ENCODE measurements at places on chromosomes 7 and 10. TPM values are rescaled to one million over a fixed set of nuclear protein-coding genes. Genes with fewer than 3 reads are reported as not detected.
A peak's percentile ranks its signal among the peaks of the same experiment; 100 is the strongest.

GRCh38 chr7:140696024-140696679 lies 356 bp upstream of the NDUFB2 start:
- DNase-seq: peak; percentile 95

Gene TRIM8
- total RNA-seq: 11.7 TPM

Gene AQP1
- 0.03 TPM for total RNA-seq

Gene CUZD1
- total RNA-seq: not detected

- no peak for DNase-seq
Measured at GRCh38 chr10:71973777-71974488, 9.7 kb downstream of the CHST3 start.

Gene GIMAP7
- not detected for total RNA-seq

Gene ACHE
- 1.8 TPM for total RNA-seq

GRCh38 chr7:1087952-1088920 lies at the start of gene GPER1:
TSS of gene GPER1 (plus strand) at chr7:1088113. CDS start at chr7:1091729, 3,616 bp downstream.
- peak; percentile 14 for DNase-seq

DNA sequence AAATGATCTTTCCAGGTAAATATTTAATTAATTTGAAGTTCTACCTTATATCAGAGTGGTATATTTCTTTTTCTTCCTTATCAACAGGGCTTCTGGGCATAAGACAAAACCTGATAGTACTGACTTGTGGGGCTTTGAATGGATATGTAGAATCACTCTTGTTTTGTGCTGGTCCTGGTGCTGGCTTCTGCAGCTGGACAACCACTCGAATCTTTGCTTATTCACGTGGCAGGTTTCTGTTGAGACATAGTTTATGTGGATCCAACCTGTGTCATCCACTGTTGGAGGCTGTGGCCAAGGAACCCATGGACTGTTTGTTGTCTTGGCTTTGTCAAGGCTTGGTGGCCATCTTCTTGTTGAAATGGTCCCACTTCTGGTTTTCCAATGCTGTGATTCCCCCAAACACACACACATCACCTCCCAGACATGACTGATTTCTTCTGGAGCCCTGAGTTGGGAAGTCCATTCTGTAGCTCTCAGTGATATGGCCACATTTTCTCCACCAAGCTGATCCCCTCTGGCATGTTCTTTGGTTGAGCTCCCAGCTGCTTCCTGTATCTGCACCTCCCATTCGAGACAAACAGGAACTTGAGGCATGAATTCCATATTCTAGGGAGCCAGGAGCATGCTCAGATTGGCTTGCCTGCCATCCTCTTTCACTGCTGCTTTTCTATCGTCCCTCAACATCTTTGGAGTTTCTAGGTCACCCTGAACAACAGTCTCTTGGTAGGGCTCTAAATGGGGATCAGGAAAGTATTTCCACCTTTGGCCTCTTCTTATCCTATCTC lies 19.5 kb downstream of the TAS2R41 start:
- no peak for DNase-seq

DNA sequence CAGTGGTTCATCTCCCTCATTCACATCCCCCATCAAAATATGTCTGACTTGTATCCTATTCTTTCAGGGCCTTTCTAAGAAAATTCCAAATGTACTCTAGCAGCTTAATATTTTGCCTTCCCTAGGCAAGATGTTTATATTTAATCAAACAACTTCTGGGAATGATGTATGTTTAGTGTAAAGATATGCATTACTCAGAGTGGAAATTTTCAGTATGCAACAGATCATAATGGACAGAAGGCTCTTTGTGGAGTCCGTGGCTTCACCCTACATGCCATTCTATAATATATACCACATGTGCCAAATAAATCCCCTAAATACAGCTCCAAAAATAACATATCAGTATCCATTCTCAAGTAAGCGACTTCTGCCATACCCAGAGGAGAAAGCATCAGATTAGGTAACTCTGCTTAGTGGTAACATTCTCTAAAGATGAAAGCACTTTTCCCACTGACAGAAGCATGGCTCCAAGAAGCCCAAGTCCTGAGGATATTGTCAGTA lies 316.6 kb downstream of the KCNMA1 start:
- DNase-seq: no peak

Gene ATRNL1
- 41.9 TPM for total RNA-seq

DNA sequence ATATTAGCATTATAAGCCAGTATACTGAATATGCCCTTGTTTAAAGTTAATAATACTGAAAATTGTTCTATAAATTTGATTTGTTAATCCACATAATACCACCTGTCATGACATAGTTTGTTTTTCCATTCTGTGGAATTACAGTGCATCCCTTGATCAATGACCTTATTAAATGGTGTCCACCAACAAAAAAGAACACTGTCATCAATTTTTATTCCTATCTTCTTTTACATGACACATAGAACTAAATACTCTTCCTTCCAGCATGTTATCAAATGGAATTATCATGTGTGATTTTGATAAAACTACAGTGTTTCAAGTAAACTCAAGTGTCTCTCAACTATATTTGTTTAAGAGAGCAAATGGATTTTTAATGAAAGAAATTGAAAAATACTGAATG lies 221.8 kb upstream of the MBL2 start:
- no peak for DNase-seq

Gene RBP4
- not detected for total RNA-seq

DNA sequence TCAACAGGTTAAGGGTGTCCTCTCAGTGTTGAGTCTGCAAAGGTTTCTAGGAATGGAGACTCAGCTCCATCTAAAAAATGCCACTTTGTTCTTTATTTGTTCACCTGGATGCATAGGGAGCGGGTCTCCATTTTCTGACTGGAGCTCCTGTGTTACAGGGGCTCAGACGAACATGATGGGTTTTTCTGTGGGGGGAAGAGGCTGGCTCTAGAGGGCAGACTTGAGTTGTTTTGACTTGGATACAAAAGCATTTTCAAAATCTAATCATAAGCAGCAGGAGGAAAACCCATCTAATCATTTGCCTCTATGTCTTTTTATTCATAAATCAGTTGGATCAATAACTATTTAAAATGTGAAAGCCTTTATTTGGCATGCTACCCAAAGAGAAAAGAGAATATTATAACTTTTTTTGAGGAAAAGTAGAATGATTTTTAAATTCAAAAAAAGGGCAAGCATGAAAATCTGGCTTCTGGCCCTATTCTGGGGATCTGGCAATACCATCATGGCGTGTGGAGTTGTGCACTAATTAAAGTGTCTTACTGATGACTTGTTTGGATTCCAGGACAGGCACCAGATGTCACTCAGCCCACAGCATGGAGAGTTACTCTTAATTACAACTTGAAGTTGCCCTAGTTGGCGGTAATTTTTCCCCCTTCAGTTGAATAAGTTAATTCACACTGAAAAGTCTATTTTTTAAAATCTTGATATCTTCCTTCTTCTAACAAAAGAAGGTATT lies 594.9 kb downstream of the REEP3 start:
- peak; percentile 58 for DNase-seq

- DNase-seq: no peak
Measured at GRCh38 chr7:44681645-44682044, 67.0 kb upstream of the ZMIZ2 start.

- DNase-seq: no peak
Measured at GRCh38 chr7:64849250-64849923, 53.7 kb upstream of the ZNF273 start.

DNA sequence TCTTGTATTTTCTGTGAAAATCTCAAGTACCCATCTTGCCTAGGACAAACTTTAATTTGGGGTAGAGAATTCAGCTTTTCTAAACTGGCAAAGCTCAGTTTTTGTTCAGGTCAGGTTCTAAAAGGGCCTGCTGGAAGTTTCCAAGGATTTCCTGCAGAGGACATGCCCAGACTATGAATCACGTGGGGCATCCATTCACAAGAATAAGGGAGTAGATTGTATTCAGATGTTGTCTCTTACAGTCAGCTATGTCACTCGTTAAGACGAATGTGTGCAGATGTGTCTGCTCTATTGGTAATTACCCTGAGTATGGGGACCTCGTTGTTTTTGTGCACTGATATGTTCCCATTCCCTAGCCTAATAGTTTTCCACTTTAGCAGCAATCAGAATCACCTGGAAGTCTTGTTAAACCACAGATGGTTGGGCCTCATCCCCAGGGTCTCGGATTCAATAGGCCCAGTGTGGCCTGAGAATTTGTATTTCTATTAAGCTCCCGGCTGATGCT lies 81.0 kb upstream of the ITPRID1 start:
- peak; percentile 28 for DNase-seq

DNA sequence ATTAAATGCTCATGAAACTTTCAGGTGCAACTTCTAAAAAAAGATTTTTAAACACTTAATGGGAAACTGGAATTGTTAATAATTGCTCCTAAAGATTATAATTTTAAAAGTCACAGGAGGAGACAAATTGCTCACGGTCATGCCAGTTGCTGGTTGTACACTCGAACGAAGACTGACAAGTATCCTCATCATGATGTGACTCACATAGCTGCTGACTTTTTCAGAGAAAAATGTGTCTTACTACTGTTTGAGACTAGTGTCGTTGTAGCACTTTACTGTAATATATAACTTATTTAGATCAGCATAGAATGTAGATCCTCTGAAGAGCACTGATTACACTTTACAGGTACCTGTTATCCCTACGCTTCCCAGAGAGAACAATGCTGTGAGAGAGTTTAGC lies 79.3 kb downstream of the ITGB8 start:
- no peak for DNase-seq

Gene ZNF467
- 0.13 TPM for total RNA-seq

Gene ADAM12
- total RNA-seq: 0.35 TPM
